ENCODE measurements at places on chromosomes 2 and 18. TPM values are rescaled to one million over a fixed set of nuclear protein-coding genes. Genes with fewer than 3 reads are reported as not detected.

DNA sequence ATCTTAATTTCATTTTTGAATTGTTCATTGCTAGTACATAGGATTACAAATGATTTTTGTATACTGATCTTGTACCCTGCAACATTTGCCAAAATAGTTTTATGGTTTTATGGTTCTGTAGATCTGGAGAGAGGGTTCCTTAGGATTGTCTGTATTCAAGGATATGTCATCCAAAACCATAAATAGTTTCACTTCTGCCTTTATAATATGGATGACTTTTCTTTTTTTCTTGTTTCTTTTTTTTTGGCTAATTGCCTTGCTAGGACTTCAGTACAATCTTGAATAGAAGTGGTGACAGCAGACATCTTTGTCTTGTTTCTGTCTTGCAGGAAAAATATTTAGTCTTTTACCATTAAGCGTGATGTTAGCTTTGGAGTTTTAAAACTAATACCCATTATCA, 383.9 kb upstream of the HS6ST1 start:
- DNase-seq: no peak

- DNase-seq: no peak
These were observed 150.1 kb downstream of the WDPCP start for GRCh38 chr2:63438181-63438580.

DNA sequence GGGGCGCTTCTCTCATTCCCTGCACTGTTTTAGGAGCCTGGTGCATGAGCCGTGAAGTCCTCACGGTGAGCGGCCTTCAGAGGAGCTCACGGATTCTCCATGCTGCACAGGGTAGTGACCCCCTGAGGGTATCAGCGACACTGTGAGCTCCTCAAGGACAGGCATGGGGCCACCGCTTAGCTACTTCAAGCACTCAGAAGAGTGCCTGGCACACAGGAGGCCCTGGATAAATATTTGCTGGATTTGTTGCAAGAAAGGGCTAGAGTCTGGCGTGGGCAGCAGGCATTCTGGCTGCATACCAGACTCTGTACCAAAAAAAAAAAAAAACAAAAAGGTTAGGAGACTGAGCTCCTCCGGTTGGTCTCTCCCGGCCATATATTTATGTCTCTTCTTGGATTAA, 5.7 kb upstream of the MBP start:
- no peak for DNase-seq

GRCh38 chr18:75307530-75307929, 96.9 kb downstream of the TSHZ1 start:
- DNase-seq: no peak

Gene ASXL3
- 0.98 TPM for total RNA-seq

DNA sequence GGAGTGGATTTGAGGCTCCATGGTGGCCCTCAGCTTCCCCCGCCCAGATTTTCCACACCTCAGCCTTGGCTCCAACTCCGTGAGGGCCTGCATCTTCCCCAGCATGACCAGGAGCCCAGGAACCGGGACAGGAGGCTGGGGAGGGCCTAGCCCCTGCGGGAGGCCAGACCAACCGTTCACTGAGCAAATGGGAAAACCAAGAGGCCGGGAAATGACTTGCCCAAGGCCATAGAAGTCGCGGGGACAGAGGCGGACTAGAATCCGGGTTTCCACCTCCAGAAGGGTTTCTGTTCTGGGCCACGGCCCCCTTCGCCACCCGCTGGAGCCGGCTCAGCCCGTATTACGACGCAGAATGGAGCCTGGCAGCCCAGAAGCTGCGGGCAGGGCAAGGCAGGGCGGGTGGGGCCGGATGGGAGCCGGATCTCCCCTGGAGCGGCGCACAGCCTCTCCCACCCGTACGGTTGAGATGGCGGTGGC, 7.9 kb upstream of the CRYBA2 start:
- DNase-seq: no peak

- no peak for DNase-seq
These were observed 47.0 kb upstream of the MAP3K20 start for GRCh38 chr2:173028671-173029070.

GRCh38 chr2:240795454-240795853, 24.6 kb downstream of the KIF1A start:
- no peak for DNase-seq

DNA sequence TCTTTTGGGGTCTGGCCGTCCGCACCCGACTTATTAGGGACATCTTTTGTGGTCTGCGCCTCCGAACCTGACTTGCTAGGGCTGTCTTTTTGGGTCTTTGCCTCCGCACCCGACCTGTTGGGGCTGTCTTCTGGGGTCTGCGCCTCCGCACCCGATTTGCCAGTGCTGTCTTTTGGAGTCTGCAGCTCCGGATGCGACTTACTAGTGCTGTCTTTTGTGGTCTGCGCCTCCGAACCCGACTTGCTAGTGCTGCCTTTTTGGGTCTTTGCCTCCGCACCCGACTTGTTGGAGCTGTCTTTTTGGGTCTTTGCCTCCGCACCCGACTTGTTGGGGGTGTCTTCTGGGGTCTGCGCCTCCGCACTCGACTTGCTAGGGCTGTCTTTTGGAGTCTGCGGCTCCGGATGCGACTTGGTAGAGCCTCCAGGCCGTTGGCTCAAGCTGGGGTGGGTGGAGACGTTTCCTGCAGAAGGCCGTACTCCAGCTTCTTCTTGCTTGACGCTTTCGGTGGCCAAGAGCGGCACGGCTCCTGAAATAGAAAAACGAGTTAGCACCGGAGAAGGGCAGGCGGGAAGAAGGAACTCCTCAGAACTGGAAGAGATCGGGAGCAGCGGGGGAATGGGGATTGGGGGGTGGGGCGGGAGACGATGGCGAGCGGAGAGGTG, 498 bp downstream of the TGOLN2 start:
- no peak for DNase-seq

DNA sequence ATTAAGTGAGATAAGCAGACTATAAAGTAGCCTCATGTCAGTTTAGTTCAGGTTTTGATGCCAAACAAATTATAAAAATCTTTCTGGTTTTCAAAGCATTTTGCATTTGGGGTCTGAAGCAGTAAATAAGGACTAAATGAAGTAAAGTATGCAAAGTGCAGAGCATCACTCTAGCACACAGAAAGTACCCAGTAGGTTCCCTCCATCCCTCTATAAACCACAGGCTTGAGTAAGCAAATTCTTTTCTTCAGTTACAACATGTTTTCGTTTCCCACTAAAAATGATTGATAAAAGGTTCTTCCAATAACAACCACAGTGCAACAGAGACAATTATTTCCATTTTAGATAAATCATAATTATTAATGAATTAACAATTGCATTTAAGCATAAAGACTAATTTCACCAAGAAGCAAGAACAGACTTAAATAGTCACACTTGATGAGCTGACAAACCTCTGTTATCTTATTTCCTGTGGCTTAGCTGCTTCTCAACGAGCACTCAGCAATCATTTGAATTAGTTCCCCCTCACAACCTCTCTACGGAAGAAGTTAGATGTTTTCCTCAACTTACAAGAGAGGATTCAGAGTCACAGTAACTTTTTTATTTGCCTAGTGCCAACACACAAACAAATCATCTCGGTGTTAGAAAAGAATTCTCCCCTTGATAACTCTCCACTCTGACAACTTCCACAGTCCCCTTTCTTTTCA, 249.8 kb downstream of the NBAS start:
- no peak for DNase-seq

Gene PIEZO2
- total RNA-seq: 1.9 TPM

Gene NPPC
- 0.44 TPM for total RNA-seq

GRCh38 chr2:14749884-14750283, 117.4 kb downstream of the LRATD1 start:
- DNase-seq: no peak

DNA sequence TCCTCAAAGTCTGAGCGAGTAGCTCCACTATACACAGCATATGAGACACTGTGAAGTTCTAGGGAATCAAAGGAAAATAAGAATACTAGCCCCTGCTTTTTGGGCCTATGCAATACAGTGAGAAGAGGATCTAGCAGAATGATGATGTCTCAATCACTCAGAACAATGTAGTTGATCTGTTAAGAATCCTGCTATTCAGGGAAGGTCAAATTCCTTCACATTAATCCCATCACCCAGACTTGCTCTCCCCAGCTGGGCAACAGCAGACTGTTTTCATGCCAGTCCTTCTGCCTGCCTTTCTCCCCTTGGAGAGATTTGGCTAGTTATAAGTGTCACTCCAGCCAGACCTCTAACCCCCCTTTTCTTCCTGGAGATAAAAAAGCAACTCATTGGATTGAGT, 230.0 kb upstream of the EPHA4 start:
- DNase-seq: no peak

Gene AP1S3
- total RNA-seq: 4.7 TPM

Gene SIX3
- not detected for total RNA-seq

Gene C2orf15
- 2.6 TPM for total RNA-seq

DNA sequence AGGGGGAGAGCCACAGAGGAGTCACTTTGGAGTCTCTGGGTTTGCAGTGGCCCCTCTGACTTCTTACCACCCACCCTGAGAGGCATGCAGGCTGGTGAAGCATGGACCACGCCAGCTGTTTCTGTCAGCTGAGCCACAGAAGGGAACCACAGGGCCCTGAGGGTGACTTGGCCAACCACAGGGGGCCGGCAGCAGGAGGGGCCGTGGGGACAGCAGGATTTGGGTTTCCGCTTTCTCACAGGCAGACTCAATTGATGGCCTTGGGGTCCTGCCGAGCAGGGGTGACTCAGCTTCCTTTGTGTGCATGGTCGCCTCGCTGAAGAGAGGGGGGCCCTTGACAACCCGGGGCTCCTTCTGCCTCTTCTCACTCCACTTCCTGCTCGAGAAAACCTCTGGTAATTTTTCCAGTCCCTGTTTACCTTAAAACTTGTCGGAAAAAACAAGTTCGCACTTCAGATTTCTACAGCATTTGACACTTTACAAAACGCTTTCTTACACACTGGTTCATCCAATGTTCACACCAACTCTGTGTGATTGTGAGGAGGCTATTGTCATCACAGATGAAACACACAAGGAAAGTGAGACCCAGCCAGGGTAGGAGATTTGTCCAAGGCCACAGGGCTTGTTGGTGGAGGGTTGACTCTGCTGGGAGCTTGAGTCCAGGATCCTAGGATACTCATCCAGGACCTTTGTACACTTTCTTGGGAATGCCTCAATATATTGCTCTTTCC, 311.2 kb downstream of the LPIN1 start:
- no peak for DNase-seq

DNA sequence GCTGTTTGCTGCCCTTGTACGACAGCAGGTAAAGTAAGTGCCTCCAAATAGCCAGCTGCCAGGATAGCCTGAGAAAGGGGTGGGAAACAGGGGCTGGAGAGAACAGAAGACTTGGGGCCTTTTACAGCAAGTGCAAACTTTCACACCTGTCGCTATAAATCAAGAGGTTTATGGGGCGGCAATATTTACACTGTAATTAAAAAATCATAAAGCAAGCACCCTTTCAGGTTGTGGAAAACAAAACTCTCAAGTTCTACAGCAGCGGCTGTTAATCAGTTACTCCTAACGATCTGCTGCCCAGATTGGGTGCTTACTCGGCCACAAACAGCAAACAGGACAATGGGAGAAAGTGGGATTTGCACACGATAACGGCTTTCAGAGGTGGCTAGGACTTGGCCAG, 359.5 kb upstream of the ETAA1 start:
- no peak for DNase-seq

- no peak for DNase-seq
These were observed 63.3 kb downstream of the BOD1L2 start for GRCh38 chr18:57210107-57210715.

GRCh38 chr2:32314886-32315285, 37.2 kb downstream of the YIPF4 start:
- no peak for DNase-seq

- DNase-seq: no peak
These were observed 494.4 kb downstream of the TMX3 start for GRCh38 chr18:68220458-68220857.

DNA sequence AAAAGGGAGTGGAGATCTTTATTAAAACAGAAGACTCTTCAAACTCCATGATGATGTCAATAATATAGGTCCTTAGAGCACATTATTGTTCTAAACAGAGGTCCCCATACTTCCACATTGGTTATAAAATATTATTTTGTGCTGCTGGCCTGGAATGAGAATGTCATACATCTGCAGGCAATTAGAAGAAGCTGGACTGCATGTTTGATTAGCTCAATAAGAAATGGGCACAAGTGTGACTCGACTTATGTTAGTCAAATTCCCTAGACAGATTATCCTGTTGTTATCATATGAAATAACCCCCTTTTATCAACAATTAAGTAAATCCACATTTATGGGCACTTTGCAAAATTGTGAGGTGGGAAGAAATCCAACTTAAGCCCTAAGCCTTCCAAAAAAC, 8.8 kb downstream of the EFEMP1 start:
- no peak for DNase-seq

GRCh38 chr2:84880645-84881521, at the start of gene TRABD2A:
Gene TRABD2A, minus strand, starts transcription at chr2:84881084. Its CDS starts 45 bp downstream, at chr2:84881039.
- DNase-seq: no peak

All from breast epithelium (tissue), 4 donors.